H1 (cell line): ENCODE measurements at places on chromosomes 12 and 14.

GRCh38 chr12:131720241-131720640 lies 9.4 kb downstream of the SFSWAP start:
- DNase-seq, result no peak

- no peak for DNase-seq
Observed at GRCh38 chr14:49857427-49858003, 4.9 kb upstream of the NEMF start.

DNA sequence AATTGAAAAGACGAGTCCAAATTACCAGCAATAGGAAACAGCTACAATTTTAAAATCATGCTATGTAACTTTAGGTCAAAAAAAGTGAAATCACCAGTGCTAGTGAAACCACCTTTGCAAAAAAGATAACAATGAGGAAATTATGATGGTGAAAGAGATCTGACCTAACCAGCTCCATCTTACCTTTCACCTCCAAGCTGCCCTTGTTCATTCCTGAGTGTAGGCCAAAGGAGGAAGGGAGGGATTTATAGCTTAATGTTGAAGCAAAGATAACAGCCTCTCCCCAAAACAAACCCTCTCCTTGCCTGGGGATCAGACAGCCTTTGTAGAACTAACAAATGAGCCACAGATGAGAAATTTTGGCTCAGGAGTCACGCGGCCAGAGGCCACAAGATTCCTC lies 83.2 kb upstream of the EIF5 start:
- DNase-seq, result no peak

- no peak for DNase-seq
Observed at GRCh38 chr12:49683599-49684309, 23.5 kb downstream of the FMNL3 start.

DNA sequence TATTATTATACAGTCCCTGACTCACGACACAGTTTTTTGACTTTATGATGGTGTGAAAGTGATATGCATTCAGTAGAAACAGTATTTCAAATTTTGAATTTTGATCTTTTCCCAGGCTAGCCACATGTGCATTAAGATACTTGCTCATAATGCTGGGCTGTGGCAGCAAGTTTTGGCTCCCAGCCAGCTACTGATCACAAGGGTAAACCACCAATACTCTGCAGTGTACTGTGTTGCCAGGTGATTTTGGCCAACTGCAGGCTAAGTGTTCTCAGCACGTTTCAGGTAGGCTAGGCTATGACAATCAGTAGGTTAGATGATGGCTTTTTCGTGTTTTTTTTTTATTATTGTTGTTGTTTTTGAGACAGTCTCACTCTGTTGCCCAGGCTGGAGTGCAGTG lies 69.4 kb upstream of the ACTN1 start:
- no peak for DNase-seq

GRCh38 chr12:89126712-89127111 lies 225.6 kb downstream of the DUSP6 start:
- no peak for DNase-seq

DNA sequence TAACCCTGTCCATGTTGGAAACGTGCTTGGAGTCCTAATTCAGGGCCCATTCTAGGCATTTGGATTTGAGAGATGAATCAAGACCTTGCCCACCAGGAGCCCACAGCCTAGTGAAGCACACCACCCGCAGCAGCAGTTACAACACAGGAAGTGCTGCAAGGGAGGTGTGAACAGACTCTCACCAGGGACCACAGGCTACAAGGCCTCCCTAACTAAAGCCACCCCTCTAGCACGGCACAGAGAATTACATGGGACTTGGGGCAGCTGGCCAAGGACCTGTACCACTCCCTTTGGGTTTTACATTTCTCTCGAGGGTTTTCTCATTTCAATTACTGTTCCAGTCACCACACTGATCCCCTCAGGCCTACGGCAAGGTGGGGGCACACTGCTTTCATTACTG lies 49.5 kb upstream of the FOXN3 start:
- no peak for DNase-seq

GRCh38 chr12:90987101-90987500 lies 17.7 kb downstream of the EPYC start:
- DNase-seq, result no peak

DNA sequence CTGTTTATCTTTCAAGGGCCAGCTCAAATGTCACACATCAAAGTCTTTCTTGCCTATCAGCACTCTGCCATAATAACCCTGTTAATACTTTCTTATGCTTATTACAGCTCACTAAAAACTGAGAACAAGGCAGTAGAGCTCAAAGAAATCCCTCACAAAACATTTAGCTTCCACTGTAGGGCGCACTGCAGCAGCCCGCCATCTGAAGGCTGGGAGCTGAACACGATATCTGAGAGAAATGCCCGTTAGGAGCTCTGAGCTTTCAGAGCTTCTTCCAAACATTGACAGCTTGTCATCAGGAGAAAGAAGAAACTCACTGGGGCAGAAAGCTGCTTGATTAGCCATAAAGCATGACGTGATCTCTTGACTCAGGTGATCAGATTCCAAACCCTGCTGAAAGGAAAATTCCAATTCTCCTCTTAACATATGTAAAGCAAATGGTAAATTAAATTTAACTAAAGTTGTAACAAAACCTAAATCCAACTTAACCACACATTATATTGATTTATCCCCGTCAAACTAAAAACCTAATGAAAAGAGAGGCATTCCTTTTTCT lies 175.7 kb downstream of the C12orf50 start:
- DNase-seq, result no peak

DNA sequence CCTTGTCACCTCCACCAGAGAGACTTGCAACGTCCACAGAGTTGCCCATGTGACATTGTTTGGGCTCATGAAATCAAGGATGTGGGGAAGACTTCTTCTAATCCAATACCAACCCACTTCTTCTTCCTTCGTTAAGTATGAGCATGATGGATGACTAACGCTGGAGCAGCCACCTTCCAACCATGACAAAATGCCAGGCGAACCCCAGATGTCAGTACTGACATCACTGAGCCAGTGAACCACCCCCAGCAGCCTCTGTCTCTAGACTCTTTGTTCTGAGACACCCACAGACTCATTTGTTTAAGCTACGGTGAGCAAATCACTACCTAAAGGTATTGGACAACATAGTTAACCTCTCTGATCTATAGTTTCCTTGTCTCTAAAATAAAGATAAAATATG lies 123.7 kb downstream of the GRIN2B start:
- DNase-seq, result no peak

DNA sequence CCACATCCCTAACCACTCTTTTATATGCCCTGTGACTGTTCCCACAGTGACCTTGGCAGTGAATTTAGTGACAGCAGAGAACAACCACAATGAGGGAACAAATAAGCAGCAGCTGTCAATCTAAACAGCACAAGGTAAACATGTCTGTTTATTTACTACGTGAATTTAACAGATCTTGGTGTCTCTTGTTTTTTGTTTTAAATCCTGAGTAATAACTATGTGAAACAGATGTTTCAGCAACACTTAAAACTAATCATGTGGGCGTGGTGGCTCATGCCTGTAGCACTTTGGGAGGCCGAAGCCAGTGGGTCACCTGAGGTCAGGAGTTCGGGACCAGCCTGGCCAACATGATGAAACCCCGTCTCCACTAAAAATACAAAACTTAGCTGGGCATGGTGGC lies 17.0 kb upstream of the CFAP54 start:
- DNase-seq, result no peak

DNA sequence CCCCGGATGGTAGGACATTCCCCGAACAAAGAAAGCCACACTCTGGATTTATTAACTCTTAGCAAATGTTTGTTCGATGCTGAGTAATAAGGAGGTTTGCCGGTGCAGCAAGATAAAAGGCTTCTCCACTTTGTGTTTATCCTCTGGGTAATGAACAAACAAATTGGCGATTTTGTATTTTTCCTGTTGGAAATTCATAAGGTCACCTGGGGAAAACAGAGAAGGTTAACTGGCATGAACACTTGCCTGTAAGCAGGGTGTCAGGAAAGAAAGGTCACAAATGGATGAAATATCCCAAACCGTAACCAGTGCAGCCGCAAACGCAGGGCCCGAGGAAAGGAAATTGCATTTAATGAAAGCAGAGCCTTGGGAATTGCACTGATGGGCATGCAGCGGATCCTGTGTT lies 132.8 kb downstream of the RMST start:
- no peak for DNase-seq

GRCh38 chr14:97477353-97477752 lies 680.2 kb downstream of the VRK1 start:
- DNase-seq, result no peak

GRCh38 chr12:88391556-88391955 lies 188.7 kb downstream of the KITLG start:
- no peak for DNase-seq

DNA sequence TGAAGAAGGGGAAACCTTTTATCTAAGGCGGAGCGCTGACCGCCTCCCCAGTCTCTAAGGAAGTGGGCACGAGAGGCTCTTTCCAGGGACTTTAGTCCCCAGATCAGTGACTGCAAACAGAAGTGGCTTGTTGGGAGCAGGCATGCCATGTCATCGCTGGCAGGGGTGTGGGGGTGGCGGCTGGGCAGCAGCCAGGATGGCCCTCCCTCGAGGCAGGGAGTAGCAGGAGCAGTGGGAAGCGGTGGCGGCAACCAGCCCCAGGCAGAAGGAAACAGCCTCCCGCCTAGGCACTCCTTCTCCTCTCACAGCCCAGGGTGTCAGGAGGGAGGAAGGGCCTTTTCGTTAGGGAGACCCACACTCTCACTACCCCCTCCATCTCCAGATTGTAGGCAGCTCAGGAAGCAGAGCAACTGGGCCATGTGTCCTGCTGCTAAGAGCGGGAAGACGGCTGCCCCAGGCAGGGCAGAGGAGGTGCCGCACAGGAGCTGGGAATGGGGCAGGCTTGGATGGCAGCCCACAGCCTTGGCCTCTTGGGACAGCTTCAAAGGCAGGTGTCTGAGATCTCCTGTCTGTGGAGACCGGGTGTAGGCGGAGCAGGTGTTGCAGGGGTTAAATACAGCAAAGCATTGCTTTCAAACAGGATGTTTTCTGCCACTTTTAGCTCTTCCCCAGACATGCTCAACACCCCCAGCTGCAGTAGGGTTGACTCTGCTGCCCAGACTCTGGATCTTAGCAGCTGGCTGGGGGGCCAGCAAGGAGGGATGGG lies 21.8 kb downstream of the VDR start:
- DNase-seq, result no peak

GRCh38 chr14:41235466-41235865 lies 371.2 kb upstream of the LRFN5 start:
- no peak for DNase-seq

GRCh38 chr14:24908592-24909236 lies 141.2 kb downstream of the STXBP6 start:
- no peak for DNase-seq

- DNase-seq, result no peak
Observed at GRCh38 chr12:29695026-29695425, 88.7 kb downstream of the TMTC1 start.

DNA sequence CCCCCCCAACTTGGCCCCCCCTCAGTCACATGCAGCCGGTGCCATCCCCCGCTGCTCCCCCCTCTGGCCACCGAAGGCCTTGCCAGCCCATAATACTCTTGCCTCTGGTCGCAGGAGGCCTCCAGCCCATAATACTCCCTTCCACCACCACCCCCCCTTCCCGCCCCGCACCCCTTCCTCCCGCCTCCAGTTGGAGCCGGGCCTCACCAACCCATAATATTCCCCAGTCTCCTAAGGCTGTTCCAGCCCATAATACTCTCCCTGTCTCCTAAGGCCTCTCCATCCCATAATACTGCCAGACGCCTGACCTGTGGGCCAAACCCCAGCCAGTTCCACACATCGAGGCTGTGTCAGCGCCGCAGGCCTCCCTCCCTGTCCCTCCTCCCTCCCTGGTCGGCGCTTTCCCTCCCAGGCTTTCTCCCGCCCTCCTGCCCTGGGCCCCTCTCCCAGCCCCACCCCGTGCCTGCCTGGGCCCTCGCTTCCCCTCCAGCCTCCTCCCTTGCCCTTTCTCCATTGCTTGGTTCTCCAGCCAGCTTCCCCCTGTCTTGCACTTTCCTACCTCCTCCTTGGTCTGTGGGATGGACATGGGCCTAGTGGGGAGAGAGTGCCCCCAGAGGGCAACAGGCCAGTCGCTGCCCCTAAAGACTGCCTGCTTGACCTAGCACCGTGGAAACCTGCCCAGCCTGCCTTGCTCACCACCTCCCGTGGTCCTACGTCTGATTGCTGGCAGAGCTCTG lies 6.8 kb upstream of the CHD4 start:
- peak; percentile 86 for DNase-seq

- no peak for DNase-seq
Observed at GRCh38 chr14:103530390-103530789, 1.4 kb downstream of the TRMT61A start.

DNA sequence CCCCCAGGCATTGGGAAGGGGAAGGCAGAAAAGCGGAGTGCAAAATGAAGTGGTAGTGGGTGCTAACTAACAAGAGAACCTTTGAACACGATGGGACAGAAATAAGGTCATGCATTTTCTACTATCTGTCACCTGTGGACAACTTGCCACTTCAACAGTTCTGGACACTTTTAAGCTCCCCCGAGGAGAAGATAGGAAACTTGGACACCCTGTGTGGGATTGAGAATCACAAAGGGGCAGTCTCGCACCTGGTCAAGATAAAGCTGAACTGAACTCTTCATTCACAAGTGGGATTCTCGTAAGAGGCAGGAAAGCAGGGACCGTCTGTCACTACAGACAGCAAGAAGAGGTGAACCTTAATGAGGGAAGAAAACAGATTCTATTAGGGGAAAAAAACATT lies 51.6 kb downstream of the EIF2S3B start:
- DNase-seq, result no peak

- DNase-seq, result no peak
Observed at GRCh38 chr14:100619396-100620254, 32.4 kb upstream of the BEGAIN start.

DNA sequence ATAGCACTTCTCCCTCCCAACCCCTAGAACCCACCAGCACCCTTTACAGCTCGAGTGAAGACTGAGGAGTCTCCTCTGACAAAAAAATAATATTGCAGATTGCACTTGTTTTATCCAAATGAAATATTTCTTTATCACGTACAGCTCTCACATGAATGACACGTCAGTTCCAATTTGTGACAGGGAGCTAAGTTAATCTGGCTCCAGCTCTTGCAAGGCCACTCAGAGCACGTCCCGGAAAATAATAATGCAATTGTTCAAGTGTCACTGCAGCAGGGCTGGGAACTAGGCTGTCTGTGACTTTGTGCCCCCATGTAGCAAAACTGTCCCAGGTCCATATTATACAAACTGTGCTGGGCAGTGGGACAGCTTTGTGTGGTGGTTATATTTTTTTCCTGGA lies 539.6 kb downstream of the VRK1 start:
- no peak for DNase-seq

GRCh38 chr12:68612202-68612601 lies 1.5 kb downstream of the RAP1B start:
- no peak for DNase-seq

GRCh38 chr14:92457016-92457565 lies 56.5 kb upstream of the RIN3 start:
- DNase-seq, result no peak

DNA sequence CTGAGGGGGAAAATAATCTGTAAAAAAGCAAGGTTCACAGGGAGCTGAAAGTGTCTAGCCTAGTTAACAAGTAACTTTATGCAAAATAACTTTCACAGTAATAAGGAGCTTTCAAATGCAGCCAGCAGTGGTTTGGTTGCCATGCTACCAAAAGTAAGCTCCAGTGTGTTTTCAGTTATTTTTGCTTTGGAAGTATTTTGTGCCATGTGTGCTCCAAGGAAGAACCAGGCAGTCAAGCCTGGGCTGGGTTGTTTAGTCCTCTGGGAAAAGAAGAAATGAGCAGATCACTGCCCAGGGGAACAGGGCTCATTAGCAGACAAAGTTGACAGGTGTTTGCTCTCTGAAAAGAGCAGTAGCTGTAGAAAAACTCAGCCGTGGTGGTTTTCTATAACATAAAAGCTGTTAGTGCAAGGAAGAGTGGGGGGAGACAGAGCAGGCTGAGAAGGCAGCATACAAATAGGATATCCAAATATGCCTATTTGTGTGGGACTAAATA lies 92.8 kb upstream of the TMTC2 start:
- DNase-seq, result no peak
